SHP77 treated with DMSO at 0.1 percent for 48 hours (cell line): ENCODE measurements at places on chromosomes 2 and 18.

DNA sequence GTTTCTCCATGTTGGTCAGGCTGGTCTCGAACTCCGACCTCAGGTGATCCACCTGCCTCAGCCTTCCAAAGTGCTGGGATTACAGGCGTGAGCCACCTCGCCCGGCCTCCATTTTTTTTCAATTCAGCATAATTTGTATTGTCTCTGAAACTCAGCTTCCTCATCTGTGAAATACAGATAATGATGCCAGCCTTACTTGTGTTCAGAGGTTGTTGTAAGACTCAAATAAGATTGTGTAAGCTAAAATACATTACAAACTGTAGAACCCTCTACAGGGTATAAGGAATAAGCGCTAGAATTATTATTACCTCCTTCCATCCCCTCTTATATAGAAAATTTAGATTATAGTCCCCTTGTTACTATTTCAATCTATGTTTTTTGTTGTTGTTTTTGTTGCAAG is 24.8 kb upstream of the STARD7 start:
- no peak for DNase-seq

DNA sequence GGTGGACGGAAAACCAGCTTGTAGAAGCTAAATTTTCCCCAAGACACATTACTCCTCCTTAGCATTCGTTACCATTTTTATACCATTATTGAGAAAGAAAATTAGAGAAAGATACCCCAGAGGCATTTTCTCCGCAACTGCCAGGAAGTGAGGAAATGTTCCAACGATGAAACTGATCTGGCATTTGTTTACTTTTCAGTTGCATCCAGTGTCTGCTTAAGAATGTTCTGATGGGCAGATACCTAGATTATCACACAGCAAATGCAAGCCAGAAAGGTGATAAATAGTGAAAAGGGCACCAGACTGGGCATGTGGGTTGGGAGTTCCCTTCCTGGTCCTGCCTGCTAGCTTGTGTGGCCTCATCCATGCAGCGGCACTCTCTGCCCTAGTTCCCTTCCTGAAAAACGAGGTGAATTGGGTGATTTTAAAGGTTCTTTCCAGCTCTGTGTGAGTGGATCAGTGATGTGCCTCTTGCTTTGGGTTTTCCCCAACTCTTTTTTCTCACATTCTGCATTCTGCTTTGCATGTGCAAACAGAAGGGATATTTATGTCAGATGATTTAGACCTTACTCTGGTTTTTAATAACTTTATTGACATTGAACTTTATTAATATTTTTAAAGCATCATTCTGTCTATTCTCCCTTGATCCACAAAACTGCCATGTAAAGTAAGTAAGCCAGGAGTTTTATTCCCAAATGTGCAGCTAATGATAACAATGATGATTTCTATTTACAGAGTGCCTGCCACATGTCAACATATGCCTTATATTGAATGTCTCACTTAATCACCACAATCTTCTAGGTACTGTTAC is 139.6 kb downstream of the INSIG2 start:
- no peak for DNase-seq

- DNase-seq = no peak
These were observed 243.6 kb downstream of the HDAC4 start for GRCh38 chr2:239157269-239157668.

DNA sequence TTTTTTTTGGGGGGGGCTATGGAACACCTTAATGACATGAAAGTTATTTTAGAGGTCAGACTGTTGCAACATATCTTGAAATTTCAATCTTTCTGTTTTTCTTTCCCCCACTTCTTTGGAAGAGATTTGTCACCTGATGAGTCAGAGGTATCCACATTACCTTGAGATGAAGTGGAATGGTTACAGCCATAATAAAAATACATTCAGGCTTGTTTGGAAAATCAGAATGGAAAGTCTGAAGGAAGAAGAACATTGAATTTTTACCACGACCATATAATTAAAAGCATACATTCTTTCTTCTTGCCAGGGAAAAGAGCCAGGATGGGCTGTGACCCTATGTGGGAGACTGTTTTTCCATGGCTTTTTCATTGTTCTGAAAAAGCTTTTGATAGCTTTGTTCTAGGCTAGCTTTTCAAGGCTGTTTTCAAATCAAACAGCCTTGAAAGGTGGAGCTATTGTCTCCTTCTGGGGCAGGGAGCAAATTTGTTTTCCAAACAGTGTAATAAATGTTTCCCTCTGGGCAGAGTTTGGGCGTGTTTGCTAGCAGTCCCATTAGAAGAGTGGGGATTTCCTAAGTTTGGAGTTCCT is 2.3 kb upstream of the GTF3C3 start:
- DNase-seq = no peak

GRCh38 chr2:163934131-163934530 is 198.3 kb upstream of the FIGN start:
- DNase-seq = peak; percentile 1

- no peak for DNase-seq
These were observed 2.3 kb upstream of the ALKAL2 start for GRCh38 chr2:290090-290722.

GRCh38 chr2:126655051-126655450 is 907 bp upstream of the GYPC start:
- no peak for DNase-seq

DNA sequence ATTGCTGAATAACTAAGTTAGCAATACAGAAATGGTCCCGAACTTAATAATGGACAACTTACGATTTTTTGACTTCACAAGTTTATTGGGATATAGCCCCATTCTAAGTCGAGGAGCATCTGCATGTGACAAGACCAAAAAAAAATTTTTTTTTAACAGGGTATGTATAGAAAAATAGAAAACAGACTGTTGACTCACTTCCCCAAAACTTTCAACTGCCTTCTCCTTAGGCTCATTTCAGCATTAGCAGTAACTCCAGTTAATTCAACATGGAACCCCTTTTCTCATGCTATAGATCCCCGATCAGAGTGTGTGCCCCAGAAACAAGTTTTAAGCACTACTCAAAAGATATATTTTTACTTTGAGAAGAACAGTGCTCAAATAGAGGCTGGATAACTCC is 5.4 kb downstream of the CD302 start:
- no peak for DNase-seq

- no peak for DNase-seq
These were observed 16.7 kb downstream of the PDCD1 start for GRCh38 chr2:241842067-241842415.

DNA sequence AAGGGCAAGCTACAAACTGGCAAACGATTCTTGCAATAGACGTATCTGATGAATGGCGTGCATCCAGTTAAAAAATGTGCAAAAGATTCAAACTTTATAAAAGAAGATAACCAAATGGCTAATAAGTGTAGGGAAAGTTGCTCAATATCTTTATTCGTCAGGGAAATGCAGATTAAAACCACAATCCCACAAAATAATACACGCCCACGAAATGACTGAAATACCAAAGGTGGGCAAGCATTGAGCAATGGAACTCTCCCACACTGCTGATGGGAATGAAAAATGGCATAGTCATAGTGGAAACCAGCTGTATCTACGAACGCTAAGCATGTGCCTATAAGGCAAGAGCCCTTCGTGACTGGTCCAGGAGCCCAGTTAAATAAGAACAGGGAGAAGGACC is 168.6 kb upstream of the SIX2 start:
- DNase-seq = no peak
